ENCODE measurements at places on chromosomes 7 and 10.
A peak's percentile ranks its signal among the peaks of the same experiment; 100 is the strongest.

GRCh38 chr7:80319461-80319860, 184.8 kb downstream of the GNAI1 start:
- DNase-seq = no peak

GRCh38 chr7:121212036-121212435, 116.8 kb upstream of the WNT16 start:
- no peak for DNase-seq

DNA sequence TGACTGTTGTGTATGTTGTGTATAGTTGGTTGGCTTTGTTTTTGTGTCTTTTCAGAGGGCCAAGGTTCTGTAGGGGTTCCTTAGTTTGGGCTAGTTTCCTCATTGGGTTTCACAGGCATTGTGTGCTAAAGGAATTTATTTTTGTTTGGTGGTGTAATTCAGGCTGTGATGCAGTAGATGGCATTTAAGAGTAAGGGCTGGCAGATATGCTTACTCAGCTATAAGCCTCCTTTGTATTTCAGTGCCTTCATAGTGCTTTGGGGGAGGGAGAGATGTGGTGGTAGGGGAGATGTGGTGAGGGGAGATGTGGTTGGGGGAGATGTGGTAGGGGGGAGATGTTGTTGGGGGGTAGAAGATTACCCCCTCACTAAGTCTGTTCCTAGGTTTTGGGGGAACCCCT, 91.7 kb downstream of the SLC25A40 start:
- DNase-seq = no peak

DNA sequence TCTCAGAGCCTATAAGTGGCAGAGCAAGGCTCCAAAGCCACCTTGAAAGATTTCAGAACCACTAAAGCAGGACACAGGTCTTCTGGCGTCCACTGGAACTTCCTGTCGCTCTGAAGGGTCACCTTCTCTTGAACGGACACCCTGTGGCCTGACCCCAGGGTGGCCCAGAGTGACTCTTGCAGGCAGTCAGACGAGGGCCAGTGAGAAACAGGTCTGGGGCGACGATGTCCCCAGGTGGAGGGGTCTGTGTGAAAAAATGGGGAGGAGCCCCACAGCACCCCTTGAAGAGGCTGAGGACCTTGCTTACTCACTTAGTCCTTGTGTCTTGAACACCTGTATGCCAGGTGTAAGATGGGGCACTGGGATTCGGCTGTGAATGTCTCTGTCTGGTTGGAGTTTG, 946 bp upstream of the RASGEF1A start:
- no peak for DNase-seq

GRCh38 chr10:14953424-14954000, 384 bp downstream of the DCLRE1C start:
- no peak for DNase-seq

- DNase-seq = peak; percentile 41
Observed at GRCh38 chr7:30800785-30801252, 29.6 kb downstream of the MINDY4 start.

GRCh38 chr7:78379148-78379547, 580.6 kb downstream of the PHTF2 start:
- DNase-seq = no peak

DNA sequence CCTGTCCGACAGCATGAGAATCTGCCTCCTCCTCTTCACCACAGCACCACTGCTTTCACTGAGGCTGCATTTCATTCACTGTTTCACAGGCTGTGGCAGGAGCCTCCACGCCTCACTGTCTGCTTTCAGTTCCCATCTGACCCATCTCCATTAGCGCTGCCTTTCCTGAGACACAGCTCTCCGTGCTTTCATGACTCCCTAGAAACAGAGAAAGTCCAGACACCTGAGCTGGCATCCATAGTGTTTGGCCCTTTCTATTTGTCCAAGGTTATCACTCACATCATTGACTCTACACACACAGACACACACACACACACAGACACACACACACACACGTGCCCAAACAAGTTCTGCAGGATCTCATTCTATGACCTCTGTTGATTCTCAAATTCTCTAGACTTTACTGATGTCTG, 5.2 kb downstream of the LGI1 start:
- DNase-seq = no peak

- DNase-seq = no peak
Observed at GRCh38 chr10:69364232-69364940, 52.3 kb downstream of the TACR2 start.

DNA sequence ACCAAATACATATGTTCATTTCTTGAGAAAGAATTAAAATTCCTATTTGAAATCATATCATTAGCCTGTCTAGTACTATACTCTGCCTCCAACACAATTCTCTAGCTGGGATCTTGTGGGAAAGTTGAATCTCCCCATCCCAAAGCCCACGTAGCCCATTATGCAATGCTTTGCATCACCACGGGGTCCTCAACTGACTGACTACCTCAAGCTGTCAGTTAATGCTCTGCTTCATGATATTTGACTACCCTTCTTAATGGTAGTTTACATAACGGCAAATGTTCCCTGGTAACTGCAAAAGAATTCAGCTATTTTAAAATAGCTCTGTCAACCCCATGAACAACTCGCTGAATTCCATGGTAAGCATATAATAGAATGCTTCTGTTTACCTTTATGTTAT, 23.3 kb upstream of the PALS2 start:
- DNase-seq = no peak

DNA sequence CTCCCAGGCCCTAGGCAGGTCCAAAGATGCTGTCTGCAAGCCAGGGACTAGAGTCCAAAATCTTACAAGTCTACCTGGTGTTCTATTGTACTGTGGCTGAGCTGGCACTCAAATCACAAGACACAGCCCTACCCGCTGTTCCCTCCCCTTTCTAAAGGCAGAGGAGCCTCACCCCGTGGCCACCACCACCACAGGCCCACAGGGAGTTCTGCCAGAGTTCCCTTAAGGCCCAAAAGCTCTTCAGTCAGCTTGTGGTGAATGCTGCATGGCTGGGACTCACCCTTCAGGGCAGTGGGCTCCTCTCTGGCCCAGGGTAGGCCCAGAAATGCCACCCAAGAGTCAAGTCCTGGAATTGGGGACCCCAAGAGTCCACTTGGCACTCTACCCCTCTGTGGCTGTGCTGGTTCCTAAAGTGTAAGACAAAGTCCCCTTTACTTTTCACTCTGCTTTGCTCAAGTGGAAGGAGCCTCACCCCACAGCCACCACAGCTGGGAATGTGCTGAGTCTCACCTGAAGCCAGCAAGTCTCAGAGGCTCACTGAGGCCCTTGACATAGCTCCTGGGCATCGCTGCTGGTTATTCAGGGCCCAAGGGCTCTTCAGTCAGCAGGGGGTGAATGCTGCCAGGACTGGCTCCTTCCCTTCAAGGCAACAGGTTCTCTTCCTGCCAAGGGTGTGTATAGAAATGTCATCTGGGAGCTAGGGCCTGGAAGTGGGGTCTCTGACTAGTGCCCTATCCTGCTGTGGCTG, 48.8 kb upstream of the PSAP start:
- no peak for DNase-seq

DNA sequence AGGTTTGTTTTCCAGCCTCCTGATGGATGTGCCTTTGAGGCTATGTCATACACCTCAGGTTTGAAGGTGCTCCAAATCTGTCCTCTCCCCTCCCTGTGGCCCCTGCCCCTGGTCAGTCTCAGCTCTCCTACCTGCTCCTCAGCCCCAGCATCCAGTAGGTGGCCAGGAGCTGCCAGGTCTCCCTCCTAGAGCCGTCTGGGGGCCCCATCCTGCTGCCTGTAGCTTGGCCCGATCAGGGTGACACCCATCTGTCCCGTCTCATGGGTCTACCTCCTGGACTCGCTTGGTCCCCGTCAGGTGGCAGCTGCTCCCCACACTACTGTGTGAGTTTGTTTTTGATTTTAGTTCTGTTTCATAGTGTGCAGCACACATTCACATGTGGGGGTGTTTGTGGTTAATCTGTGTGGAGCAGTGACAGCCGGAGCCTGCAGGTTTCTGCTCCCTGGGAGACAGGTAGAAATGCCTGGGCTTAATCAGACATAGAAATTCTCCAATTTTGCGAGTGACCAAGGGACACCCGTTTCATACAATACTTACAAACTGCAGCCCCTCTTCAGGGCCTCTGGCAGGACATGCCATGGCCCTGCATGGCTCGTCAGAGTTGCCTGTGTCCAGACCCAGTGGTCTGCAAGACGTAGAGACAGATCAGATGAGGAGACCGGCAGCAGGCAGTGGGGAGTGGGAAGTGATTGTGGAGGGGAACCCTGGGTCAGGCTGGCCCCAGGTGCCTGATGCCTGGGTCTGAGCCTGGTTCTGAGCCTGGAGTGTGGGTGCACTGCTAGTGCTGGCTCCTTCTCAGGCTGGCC, 17.1 kb downstream of the ADCY1 start:
- no peak for DNase-seq

GRCh38 chr7:1617957-1618356, 48.1 kb upstream of the PSMG3 start:
- no peak for DNase-seq
